Choroid plexus epithelial cell (primary cell): ENCODE measurements at places on chromosomes 2 and 18.

GRCh38 chr2:49719241-49719640, 564.9 kb upstream of the FSHR start:
- DNase-seq = no peak

GRCh38 chr2:48045613-48046012, 139.3 kb upstream of the FBXO11 start:
- DNase-seq = no peak

DNA sequence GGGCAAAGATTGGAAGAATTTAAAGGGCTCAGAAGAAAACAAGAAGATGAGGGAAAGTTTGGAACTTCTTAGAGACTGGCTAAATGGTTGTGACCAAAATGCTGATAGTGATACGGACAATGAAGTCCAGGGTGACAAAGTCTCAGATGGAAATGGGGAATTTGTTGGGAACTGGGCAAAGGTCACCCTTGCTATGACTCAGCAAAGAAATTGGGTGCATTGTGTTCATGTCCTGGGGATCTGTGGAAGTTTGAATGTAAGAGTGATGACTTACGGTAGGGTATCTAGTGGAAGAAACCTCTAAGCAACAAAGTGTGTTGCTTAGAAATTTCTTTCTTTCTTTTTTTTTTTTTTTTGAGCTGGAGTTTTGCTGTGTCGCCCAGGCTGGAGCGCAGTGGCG, 6.0 kb upstream of the IL1A start:
- DNase-seq = no peak

DNA sequence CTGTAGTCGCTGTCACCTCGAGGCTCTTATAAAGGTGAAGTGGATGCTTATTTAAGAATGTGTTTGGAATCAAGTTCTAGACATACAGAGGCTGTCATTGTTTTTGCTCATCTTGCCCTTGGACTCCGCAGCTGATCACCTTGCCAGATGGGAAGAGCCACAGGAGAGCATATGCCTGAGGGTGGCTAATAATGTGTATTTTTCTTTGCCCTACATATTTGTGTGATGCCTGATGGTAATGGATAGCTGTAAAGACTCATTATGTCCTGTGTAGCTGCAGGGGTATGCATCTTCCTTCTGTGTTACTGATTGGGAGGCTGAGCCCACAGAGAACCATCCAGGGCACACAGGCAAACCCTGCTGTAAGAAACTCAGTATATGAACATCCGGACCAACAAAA, 61.7 kb downstream of the PRKCE start:
- no peak for DNase-seq

GRCh38 chr2:173716458-173717052, 248.6 kb downstream of the SP3 start:
- DNase-seq = no peak

DNA sequence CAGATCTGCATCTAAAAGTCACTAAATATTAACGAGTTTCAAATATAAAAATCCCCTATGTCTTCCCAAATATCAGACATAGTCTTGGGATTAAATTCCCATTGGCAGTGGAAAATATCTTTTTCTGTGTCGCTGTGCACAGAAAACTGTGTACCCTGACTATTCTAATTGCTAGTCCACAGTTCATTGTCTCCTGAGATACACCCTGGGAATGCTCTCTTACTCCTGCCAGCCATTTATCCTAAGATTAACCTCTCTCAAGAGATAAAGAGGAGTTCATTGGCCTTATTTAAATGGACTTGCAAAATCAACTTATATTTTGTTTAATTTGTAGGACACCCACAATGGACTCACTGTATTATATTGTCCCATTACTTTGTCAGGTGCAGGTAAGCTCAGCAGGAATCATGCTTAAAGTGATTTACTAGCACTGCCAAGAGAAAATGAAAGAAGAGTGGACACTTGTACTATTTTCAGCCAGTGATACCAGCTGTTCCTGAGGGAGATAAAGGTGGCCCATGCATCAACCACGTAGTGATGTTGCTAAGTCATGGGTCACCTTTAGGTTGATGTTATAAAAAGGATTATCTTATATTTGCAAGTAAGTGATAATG, 553.8 kb downstream of the PIK3C3 start:
- no peak for DNase-seq

- no peak for DNase-seq
Observed at GRCh38 chr2:216478791-216479190, 19.9 kb upstream of the RPL37A start.

- DNase-seq = no peak
Observed at GRCh38 chr2:105858868-105859693, 114.4 kb downstream of the NCK2 start.
